ENCODE measurements at places on chromosomes 2 and 18.

- no peak for DNase-seq
Observed at GRCh38 chr2:111058264-111058663, 62.5 kb upstream of the BCL2L11 start.

DNA sequence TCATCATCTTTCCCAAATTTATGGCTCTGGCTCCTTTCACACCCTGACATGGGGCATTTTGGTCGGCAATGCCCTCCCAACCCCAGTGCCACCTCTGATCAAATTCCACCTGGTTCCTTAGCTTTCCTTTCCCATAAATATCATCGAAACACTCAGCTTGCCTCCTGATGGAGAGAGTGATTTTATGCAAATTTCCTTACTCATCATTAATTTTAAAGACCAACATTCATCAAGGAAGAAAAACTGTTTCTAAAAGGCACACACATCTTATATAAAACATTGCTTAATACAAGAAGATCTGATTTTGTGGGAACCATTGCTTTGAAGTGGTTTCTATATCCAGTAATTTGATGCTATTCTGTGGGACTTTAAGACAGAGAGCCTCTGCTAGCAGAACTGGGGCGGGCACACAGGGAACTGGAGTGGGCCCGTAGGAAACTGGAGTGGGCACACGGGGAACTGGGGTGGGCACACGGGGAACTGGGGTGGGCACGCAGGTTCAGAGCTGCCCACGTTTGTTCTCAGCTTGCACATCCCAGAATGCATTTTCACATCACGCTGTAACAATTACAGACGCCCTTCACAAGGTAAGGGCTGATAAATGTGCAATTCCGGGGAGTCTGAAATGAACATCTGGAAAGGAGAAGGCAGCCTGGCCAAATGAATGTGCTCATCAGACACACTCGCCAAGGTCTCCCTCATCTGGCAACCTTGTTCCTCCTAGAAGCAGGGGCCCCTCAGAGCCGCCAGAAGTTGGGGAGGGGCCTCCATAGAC lies 174.2 kb downstream of the RTP5 start:
- no peak for DNase-seq

DNA sequence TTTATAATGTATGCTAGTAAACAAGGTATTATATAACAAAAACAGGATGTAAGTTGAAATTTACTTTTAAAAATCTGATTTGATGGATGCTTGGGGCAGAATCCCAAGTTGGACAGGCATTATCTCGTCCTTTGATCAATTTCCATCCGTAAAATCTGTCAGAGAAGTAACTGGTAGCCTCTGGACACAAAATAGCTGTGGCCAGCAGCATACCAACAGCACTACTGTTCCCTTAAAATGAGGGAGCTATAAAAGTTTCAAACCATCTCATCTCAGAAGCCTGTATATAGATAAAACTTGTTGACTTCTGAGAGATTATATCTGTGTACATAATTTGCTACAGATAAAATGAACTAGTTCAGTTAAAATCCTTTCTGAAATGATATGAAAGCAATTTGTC lies 14.7 kb upstream of the METAP1D start:
- no peak for DNase-seq

- DNase-seq = no peak
Observed at GRCh38 chr18:48992133-48992532, 41.4 kb upstream of the SMAD7 start.

DNA sequence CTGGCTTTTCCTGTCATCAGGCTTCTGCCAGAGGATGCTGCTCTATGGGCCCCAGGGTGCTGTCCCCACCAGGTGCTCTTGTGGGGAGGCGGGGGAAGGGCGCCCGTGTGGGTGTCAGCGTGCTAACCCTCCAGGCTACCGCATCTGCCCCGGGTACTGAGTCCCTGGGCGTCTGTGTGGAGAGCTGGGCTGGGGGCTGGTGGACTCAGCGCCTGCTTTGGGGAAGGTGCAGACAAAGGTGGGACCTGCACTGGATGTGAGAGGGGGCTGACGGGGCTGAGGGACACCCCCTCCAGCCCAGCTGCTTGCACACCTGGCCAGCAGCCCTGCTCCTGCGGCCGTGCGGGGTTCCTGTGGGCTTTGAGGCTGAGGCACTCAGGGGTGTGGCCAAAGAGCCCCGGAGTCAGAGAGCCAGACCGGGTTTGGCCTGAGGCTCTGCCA lies 120.7 kb upstream of the PXDN start:
- no peak for DNase-seq

GRCh38 chr18:62366992-62367391 lies 41.9 kb downstream of the TNFRSF11A start:
- no peak for DNase-seq

DNA sequence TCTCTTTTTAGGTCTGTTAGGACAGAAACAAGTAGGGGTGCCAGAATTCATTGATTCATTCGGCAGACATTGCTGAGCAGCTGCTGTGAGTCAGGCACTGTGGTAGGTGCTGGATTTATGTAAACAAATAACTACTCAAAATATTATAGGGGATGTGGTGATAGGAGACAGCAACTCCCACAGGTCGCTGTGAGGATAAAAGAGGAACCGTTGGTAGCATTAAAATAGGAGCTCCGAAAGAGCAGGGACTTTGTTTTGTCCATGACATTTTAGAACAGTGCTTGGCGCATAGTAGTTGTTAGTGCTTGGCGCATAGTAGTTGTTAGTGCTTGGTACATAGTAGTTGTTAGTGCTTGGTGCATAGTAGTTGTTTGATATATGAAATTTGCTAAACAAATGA lies 29.2 kb downstream of the ATP6V1C2 start:
- no peak for DNase-seq

DNA sequence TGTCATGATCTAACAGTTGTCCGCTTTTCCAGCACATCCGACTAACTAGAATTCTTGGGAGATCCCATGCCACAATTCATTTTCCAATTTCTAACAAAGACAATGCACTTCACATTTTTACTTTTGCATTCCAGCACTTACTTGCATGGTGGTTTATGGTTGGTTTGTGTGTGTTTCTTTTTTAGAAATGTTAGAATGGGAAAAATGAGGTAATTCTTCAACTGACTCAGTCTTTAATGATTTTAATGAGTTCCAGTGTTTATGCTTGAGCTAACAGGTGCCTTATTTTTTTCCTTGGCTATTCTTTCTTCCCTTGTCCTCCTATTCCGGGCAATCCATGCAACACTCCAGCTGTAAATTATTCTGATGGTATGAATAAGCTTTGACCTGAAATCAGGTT lies 46.4 kb downstream of the SLC8A1 start:
- no peak for DNase-seq

GRCh38 chr2:203662951-203663350 lies 43.5 kb upstream of the CD28 start:
- DNase-seq = no peak

- no peak for DNase-seq
Observed at GRCh38 chr18:72652990-72653593, 109.0 kb upstream of the CBLN2 start.

DNA sequence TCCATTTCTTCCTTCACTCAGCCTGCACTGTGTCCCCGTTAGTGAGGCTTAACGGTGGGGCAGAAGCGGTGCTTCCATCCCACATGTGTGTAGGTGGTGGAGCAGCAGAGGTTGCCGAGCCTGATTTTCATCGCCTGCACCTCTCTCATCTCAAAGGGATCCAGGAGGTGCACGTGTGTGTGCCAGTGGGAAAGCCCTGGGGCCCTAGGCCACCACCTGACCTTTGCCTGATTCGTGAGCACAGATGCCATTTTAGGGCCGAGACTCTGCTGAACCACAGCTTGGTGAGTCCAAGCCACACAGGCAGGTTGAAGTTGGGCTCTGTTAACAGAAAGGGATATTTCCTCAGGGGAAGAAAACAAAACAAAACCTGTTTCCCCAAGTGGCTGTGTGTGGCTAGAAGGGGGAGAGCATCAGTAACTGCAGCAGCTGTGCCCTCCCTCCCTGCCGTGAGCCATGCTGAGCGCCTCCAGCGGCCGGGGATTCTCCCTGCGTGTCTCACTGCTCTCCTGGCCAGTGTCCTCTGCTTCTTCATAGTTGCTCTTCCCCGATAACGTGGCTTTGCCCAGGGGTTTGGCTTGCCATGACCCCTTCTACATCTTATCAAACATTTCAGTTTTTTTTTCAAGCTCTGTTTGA lies 81.5 kb downstream of the MAPRE2 start:
- DNase-seq = no peak

- no peak for DNase-seq
Observed at GRCh38 chr2:207133820-207134519, 31.8 kb downstream of the KLF7 start.

DNA sequence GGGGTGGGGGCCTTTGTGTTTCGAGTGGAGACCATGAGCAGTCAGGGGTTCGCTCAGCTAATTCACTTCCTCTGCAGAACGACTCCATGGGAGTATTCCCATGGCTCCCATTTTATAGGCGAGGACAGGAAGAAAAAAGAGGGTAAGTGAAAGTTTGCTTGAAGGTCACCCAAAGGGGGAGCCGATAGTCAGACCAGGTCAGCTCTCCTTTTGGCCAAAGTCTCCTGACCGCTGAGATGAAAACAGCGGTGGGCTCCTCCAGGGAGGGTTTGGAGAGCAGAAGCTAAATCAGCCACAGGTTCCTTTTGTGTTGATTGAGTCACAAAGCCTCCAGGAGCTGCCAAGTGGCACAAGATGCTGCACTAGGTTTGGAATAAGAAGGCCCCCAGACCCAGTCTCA lies 34.1 kb upstream of the CTAGE1 start:
- no peak for DNase-seq

DNA sequence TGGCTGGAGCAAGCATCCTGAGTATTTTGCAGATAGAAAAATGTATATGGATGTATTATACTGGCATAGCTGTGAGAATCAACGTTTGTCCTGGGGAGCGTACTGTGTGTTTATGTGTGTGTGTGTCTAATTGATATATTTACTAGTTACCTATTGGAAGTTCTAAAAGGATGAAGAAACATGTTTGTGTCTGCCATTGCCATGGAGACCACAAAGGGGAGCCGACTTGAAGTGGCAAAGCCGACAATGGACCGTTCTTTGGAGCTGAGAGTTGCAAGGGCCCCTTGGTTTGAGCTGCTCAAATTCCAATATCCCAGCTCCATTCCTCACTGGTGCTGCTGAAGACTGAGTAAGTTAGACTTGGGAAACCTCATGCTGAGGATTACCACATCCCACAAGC lies 14.3 kb upstream of the SLC25A52 start:
- no peak for DNase-seq

GRCh38 chr18:49015886-49016647 lies 65.3 kb upstream of the SMAD7 start:
- DNase-seq = no peak

- no peak for DNase-seq
Observed at GRCh38 chr2:149278161-149278871, 52.1 kb upstream of the LYPD6 start.

DNA sequence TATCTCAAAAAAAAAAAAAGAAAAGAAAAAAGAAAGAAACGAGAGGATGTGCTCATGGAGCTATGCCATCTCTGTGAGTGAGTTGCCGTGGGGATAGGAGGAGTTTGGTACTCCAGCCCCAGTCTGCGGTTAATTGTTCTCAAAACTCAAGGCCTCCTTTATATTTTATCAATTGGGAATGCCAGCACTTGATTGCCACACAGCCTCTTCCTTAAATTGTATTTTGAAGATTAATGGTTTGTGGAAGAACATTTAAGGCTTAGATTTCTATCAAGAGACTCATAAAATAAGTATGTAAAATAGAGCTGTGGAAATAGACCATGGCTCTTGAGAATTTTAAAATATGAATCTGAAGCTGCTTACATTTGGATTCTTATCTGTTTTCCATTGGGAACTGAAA lies 29.8 kb downstream of the KCNE4 start:
- DNase-seq = no peak

- no peak for DNase-seq
Observed at GRCh38 chr2:25155401-25155800, 13.0 kb downstream of the POMC start.

- DNase-seq = no peak
Observed at GRCh38 chr2:238695538-238695937, 152.3 kb upstream of the TWIST2 start.

GRCh38 chr2:105431367-105432043 lies 32.7 kb upstream of the FHL2 start:
- DNase-seq = no peak

- no peak for DNase-seq
Observed at GRCh38 chr2:85852937-85853498, 35.8 kb downstream of the ST3GAL5 start.

DNA sequence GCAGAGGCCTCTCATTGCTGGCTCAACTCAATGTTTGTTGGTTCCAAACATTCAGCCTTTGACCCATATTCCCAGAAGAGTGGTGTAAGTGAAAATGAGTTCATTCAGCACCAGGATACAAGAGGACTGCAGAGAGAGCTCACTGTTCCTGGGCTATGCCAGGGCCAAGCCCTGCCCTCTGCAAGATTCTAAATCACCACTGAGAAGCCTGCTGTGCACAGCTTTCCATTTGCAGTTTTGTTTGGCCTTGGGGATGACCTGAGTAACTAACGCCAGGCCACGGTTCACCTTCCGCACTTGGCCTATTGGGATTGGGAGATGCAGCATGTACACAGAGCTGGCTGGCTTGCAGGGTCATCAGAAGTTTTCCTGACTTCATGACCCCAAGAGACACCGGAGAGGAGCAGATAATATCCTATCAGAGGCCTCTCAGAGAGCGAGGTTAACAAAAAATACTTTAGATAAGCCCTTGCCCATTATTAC lies 12.6 kb downstream of the GKN1 start:
- DNase-seq = no peak

GRCh38 chr18:68800075-68800474 lies 2.2 kb downstream of the CCDC102B start:
- DNase-seq = no peak

GRCh38 chr2:96138179-96139145 lies at the start of gene ASTL:
Gene ASTL (minus strand): TSS chr2:96138502. CDS start chr2:96138436, 66 bp downstream.
- no peak for DNase-seq

DNA sequence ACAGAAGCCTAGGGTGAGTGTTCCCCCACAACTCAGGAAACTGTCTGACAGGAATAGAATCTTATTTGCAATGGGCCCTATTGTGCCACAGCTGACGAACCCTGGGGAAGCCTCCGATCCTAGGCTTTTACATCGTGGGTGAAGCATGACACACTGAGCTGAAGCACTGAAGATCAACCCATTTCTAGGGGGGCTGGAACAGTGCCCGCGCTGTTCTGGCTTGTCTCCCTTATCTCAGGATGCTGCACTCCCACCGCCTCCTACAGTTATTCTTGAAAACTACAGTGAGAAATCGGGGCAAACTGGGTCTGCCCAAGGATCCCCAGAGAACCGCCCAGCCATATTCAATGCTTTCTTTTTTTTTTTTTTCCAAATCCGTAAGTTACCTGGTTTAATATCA lies 41.1 kb downstream of the NETO1 start:
- no peak for DNase-seq

DNA sequence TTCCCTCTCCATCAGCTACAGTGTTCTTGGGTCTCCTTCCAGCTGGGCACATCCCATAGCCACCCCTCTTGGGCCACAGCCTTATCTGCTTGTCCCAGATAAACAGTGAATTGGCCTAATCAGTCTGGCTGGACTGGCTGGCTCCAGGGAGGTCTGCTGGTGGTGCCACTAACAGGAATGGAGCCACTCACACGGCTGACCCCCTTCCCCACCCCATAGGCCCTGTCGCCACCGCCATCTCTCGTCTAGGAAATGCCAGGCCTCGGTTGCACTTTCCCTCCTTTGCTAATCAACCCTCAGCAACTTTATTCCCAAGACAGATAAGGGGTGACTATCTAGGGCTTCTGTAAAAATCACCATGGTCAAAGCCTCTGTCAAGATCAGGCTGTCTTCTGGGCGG lies 23.0 kb upstream of the TNP1 start:
- no peak for DNase-seq

All from suprapubic skin (tissue), 4 donors.